Hematopoietic multipotent progenitor cell treated with erythropoietin and hydrocortisone succinate and interleukin-3 and kit ligand, for 8 days (in vitro differentiated cells): ENCODE measurements at places on chromosomes 2 and 18.

- DNase-seq, result no peak
These were observed 231.7 kb downstream of the TRIB2 start for GRCh38 chr2:12948231-12948960.

- DNase-seq, result no peak
These were observed 135.5 kb upstream of the CREB1 start for GRCh38 chr2:207394203-207394781.

GRCh38 chr2:3743951-3744555, 40.7 kb downstream of the DCDC2C start:
- no peak for DNase-seq

DNA sequence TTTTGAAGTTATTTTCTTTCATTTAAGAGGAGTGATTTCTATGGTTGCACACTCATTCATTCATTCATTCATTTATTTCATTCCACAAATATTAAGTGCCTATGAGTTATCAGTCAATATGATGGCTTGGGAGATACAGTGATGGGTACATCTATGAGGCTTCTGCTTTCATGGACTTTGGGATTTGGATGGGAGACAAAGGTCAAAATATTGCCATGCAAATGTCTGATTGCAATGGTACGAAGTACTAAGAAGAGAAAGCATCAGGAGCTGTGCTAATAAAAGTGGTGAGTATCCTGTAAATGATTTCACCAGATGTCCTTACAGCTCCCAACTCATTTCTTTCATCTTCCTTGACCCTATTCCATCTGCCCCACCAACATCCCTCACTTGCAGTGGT, 174.4 kb upstream of the MEX3C start:
- DNase-seq, result no peak

DNA sequence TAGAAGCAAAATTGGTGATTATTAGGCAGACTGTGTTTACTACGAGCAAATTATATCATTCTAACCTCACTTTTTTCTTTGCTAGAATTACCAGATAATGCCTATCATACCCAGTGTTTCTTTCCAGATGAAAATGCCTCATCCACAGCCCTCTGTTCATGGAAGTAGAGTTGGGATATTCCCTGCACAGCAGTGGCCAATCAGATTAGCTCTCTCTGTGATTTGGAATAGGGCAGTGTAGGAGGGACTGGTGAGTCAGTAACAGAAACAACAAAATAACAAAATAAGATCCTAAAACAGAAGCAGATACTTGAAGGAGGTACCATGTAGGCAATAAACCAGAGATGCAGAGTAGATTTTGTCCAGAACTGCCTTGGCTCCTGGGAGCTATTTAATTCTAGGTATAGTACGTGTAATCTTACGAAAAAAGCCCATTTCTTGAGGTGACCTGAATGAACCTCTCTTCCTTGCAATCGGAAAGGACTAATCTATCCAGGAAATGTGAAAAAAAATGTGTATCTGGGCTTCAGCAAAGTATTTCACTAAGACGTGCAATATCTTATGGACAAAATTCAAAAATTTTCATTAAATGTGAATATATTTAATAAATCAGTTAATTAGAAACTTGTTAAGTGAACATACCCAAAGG, 18.4 kb upstream of the TMEM17 start:
- DNase-seq, result no peak

- no peak for DNase-seq
These were observed 2.9 kb upstream of the MAB21L4 start for GRCh38 chr2:240898731-240899467.

GRCh38 chr18:79567481-79568147, 112.0 kb upstream of the CTDP1 start:
- no peak for DNase-seq
